Activated CD4-positive, alpha-beta T cell treated with anti-CD3 and anti-CD28 coated beads, Interleukin-2, amount 50 U/mL, for 16 hours (primary cell): ENCODE measurements at places on chromosomes 11 and 22.
A peak's percentile ranks its signal among the peaks of the same experiment; 100 is the strongest.

- no peak for DNase-seq
Observed at GRCh38 chr11:45777127-45777969, 27.6 kb upstream of the SLC35C1 start.

DNA sequence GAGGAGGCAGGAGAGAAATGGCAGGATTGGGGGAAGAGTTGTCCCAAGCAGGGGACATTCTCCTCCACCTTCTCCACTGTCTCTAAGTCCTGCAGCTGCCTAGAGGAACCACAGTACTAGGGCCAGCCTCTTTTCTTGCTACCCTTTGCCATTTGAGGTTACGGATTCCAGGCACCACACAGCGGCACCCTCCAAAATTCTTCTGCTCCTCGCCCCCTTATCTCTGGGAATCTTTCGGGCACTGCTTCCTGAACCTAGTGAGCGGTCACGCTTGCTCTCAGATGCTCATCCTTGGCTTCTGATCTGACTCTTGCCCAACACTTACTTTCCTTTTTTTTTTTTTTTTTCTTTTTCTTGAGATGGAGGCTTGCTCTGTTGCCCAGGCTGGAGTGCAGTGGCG is 26.6 kb upstream of the XBP1 start:
- DNase-seq = no peak

DNA sequence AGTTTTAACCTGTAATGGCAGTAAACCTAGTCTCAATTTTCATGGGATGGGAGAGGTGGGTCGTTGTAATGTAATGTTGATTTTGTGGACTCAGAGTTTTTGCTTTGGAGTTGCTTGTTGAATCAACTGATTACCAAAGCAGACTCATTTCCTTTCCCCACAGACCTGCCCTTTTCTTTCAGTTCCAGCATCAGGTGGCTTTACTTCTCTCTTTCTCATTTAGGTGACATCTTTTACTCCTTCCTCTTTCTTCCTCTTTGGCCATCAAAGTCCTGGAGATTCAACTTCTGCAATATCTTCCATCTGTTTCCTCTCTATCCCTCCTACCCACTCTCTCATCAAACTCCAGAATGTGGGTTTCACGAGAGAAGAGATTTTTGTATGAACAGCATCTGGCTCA is 313.9 kb downstream of the TMEM135 start:
- DNase-seq = no peak

GRCh38 chr11:110631551-110631950 is 80.7 kb downstream of the ARHGAP20 start:
- DNase-seq = no peak

GRCh38 chr22:27370269-27370668 is 431.3 kb downstream of the MN1 start:
- peak; percentile 0 for DNase-seq

- no peak for DNase-seq
Observed at GRCh38 chr11:25899617-25900160, 432.2 kb upstream of the ANO3 start.

DNA sequence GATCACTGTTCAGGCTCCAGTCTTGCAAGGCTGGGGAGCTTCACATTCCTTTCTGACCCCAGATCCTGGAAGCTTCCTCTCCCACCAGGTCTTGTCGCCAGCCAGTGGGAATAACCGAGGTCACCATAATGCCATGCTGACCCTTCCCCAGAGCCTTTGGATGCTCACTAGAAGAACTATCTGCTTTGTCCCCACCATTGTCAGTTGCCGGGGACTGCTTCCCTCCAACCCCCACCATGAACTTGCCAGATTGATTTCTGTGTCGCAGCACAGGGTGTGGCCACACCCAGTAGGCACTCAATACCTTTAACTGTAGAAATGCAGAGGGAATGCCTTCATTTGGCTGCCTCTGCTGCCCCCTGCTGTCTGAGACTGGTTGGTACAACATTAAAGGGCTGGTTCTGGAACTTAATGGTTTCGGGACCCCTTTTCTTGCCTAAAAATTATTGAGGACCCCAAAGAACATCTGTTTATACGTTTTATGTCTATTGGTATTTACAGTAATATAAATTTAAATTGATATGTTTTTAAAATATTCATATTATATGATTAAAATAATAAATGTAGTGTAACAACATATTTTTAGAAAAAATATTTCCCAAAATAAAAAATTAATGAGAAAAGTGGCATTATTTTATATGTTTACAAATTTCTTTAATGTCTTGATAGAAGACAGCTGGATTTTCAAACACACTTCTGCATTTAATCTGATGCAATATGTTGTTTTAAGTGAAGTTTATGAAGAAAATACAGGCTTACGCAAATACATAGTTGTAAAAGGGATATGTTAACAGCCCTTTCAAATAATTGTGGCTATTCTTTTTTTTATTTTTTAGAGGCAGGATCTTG is 6.7 kb upstream of the GDPD5 start:
- DNase-seq = peak; percentile 84

DNA sequence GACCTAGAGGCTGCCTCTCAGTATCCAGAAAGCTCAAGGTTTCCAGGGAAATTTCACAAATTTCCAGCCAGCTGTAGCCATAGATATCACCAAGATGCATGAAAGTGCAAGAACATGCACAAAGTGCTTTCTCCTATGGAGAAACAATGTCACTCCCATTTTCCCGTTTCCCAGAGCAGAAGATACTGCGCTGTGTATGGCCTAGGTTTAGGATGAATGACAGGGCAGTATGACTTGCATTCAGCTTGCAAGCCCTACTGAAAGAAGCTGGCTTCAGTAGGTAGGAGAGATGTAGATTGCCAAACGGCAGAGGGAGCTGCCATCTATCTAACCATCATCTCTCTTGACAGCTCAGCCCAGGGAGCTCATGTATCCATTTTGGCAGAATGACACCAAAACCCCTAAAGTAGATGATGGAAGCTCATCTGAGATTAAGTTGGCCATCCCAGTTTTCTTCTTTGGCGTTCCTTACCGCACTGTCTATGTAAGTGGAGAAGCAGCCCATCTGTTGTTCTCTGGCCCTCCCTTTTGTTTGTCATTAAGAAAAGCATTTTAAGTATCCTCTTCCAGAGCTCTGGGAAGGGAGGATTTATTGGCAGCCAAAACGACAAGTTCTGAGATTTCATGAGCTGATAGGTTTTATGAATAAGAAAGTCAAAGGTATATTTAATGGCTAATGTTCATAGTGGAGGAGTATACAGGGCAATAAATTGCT is 4.6 kb downstream of the TECTA start:
- DNase-seq = no peak

DNA sequence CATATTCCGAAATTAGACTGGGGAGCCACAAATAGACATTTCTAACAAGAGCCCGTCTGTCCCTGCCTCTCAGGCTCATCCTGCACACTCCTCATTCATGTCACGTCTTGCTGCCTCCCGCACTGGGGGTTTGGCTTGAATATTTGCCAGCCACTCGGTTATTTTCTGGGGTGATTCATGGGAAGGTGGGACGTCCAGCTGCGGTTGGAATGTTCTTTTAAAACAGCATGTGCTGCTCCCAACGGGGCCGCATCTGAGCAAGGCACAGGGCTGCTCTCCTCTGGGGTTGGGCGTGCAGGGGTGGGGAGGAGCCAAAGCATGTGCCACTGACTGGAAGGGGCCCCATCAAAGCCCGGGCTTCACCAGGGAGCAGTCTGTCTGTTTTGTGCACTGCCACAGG is 25.9 kb upstream of the SLC5A4 start:
- no peak for DNase-seq

GRCh38 chr22:21933910-21934309 is 18.7 kb downstream of the PPM1F start:
- no peak for DNase-seq

GRCh38 chr22:26804911-26805539 is 147.6 kb downstream of the MIAT start:
- no peak for DNase-seq

DNA sequence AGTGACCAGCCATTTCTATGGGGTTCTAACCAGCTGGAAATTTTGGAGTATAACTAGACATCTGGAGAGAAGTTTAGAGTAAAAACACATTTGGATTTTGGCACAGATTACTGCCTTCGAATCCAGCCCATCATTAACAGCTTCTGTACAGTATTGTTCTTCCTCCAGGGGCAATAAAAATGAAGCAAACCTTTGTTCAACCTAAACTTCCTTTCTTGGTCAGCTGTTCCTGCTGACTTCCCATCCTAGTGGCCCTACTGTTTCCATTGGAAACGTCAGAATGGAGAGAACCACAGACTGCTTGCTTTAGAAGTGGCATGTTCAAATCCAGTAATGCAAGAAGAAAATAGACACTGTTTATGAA is 203.7 kb upstream of the MTMR2 start:
- no peak for DNase-seq

GRCh38 chr11:44198146-44198724 is 102.8 kb downstream of the EXT2 start:
- no peak for DNase-seq

GRCh38 chr11:124583781-124584180 is 14.0 kb downstream of the OR8A1 start:
- DNase-seq = no peak

GRCh38 chr11:62487738-62488551 is 58.7 kb downstream of the AHNAK start:
- DNase-seq = no peak

DNA sequence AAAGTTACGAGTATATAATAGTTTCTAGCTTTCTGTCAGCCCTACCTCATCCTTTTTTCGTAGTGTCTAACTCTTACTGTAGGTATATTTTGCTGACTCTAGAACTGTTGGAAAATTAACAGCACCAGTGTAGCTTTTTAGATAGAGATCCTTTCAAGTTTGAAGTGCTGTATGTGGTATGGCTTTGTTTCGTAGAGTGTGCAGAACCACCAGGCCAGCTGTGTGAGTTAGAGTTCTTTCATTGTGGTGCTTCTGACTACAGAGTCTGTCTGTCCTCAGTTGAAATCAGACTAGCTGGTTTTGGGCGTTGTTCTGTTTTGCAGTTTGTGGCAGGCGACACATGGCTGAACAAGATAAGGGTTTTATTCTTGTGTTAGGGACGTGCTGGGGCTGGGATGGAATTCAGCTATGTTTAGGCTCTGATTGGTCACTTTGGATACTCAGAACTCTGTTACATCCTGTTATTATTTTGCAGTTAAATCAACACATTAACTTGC is 3.2 kb downstream of the ARHGEF12 start:
- DNase-seq = no peak

DNA sequence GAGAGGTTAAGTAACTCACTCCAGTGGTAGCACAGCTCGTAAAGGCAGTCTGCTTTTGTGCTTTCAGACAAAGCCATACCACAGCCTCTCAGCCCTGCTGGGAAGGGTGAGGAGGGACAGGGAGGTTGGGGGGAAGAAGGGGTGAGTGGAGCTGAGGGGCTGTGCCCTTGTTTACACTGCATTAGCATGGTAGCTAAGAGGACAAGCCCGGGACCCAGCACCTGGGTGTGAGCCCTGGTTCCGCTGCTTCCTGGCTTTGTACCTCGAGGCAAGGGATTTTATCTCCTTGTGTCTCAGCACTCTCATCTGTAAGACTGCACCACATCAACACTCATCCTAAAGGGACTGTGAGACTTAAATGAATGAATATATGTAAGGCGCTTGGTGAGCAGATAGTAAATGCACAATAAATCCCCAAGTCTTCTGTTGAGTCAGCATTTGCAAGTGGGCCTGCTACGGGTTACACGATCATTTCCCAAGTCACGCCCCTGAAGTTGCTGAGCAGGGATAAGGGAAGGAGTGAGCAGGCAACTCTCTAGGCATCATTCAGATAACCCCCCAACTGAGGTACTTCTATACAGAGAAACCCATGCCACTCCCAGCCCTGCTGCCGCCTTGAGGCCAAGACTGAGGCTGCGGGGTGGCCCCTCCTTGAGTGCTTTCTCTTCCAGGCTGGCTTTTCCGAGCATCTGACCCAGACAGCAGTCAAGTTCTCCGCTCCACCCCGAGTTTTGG is 7.5 kb downstream of the RASD2 start:
- DNase-seq = no peak

DNA sequence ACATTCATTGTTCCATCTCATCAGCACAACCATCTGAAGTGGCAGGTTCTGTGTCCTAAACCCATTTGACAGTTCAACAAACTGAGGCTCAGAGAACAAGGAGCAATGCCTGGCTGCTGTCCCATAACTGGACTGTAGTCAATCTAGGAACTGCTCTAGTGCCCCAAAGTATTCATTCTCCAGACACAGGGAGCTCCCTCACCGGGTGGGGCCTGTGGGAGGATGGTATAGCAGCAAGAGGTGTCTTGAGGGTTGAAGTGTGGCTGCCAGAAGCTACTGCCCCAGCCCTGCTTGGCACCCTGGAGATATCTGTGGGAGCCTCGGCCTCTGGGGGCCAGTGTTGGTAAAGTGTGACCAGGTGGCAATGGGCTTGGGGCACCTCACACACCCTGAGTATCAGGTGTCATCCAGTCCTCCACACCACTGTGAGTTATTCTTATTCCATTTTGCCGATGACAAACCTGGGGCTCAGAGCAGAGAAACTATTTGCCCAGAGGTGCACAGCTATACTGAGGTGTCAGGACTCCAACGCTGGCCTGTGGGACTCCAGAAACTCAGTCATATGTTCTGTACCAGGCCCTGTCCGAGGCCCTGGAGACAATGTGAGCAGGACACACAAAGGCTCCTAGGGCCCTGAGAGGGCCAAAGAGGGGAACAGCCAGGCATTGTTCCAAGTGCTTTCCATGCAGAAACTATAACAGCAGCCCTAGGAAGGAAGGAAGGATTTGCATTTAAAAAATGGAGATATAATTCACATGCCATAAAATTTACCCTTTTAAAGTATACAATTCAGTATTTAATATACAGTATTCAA is 46.0 kb upstream of the KLHL35 start:
- no peak for DNase-seq

- DNase-seq = no peak
Observed at GRCh38 chr11:31687256-31687655, 123.9 kb downstream of the PAX6 start.

DNA sequence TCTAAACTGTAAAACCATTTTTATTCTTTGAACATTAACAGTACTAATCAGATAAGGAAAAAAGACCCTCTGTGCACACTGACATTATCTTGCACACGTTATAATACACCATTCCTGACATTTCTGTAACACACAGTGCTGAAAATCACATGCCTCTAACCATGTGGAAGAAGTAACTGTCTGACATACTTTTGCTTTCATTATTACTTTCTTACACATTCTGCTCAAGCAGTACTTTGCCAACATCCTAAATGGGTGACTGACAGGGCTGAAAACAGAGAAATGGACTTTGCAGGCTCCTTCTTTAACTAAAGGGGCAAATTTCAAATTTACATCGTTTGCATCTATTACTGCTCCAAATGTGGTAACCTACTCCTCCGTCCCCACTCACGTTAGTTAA is 22.8 kb upstream of the TP53AIP1 start:
- DNase-seq = peak; percentile 66

DNA sequence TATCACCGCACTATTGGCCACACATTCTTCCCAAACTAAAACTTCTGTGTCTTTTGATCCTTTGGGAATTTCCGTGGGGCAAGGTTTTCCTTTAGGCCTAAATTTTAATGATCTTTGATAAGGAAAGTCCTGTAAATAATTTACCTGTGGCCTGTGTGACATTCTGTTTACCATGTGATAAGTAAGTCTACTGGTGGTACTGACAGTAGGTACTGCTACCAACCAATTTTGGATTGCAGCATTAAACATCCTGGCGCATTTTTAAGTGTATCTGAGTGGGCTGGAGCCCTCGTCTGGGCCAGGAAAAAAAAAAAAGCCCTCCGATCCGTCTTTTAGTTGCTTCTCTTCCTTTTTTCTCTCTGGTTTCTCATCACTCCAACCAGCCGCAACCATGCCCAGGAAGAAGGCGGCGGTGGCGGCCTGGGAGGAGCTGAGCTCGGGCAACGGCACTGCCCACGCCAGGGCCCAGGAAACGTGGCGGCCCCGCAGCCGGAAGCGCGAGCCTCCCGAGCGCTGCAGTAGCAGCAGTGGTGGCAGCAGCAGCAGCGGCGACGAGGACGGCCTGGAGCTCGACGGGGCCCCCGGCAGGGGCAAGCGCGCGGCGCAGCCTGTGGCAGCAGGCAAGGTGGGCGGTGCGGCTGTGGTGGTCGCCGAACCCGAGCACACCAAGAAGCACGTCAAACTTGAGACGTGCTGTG is 33.6 kb downstream of the ASRGL1 start:
- DNase-seq = peak; percentile 43
